ENCODE measurements at places on chromosomes 2 and 18. TPM values are rescaled to one million over a fixed set of nuclear protein-coding genes. Genes with fewer than 3 reads are reported as not detected.

Gene SNORC
- total RNA-seq: 3.7 TPM

Gene CYS1
- 5.4 TPM for total RNA-seq

Gene PARD6G
- total RNA-seq: 6.9 TPM

Gene SGO2
- 20.5 TPM for total RNA-seq

Gene PPP4R3B
- total RNA-seq: 64.2 TPM

Gene RPRM
- 36.6 TPM for total RNA-seq

Gene GBX2
- total RNA-seq: 7.9 TPM

Gene GDF7
- 0.25 TPM for total RNA-seq

Gene BARD1
- 9.8 TPM for total RNA-seq

Gene LHCGR
- total RNA-seq: 0.38 TPM

Gene CLEC4F
- total RNA-seq: 0.36 TPM

Gene ACVR1C
- total RNA-seq: 0.08 TPM

Measured in motor neuron (in vitro differentiated cells).